Urothelium cell line (cell line): ENCODE measurements at places on chromosomes 16 and 17.

DNA sequence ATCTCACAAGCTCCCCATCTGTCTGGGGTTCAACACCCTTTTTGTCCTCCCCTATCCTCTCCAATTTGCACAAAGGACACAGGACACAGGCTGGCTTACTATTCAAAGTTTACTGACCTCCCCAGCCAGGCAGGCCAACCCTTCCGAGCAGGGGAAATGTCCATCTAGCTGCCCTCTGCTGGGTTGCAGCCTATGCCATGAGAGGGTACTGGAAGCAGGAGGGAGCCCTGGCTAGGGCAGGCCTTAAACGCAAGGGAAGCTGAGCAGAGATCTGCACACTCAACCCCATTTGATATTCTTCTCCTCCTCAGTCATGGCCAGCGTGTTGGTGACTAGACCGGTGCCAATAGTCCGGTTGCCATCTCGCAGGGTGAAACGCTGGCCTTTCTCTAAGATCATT, 3.5 kb downstream of the TUFM start:
- DNase-seq = no peak

DNA sequence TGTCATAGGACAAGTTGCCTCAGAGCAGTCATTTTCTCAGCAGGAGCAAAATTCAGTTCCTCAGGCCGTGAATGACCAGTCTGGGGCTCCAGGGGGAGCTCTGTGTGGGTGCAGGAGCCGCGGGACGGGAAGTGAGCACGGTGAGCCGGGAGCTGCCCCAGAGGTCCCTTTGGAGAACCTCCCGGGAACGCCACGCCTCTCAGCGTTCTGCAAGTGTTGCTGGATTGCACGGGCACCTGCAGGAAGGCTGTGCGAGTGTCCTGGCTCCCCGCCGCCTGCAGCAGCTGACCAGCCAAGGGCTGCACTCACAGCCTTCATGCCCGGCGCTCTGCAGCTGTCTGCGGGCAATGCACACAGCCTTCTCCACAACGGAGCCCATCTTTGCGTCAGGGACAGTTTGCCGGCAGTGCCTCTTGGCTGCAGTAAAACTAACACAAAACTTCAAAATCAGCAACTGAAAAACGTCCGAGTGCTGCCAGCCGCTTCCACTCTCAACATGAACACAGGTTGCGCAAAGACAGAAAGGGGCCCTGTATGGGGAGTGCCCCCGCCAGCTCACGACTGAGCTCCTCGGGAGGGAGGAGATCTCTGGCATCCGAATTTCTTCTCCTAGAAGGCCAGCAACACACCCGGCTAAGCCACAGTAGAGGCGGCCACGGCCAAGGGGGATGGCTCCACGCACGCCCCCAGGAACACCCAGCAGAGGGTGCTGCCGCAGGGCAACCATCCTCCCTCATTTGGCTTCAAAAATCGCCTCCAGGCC, 16.0 kb downstream of the NDUFAF8 start:
- peak; percentile 58 for DNase-seq

DNA sequence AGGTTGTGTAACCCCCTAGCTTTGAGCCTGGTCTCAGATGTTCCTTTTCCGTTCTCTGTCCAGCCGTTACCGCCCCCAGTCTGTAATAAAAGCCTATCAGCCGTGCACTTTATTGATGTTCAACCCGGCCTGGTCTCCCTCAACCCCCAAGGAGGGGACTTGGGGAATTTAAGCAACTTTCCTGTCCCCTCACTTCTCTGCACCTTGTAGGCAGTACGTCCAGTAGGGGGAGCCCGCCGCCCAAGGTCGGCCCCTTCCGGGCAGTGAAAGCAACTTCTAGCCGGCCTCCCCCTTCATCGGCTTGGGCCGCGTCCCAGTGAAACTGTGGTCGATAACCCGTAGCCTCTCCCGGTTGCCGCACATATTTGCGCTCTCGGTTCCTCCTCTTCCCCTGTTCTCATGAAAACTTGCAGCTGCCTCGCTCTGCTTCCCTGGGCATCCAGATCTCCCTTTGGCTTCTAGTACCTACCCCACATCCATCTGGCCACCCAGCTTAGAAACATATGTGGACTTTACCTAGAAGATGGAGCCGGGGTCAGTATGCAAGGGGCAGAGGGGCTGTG, 7.9 kb downstream of the PNPO start:
- peak; percentile 81 for DNase-seq

GRCh38 chr17:17786998-17787397, 49.8 kb downstream of the SREBF1 start:
- DNase-seq = no peak

GRCh38 chr17:67246653-67247415, 1.8 kb upstream of the HELZ start:
- DNase-seq = peak; percentile 88

- DNase-seq = no peak
Measured at GRCh38 chr17:13874817-13875216, 194.5 kb upstream of the COX10 start.

- no peak for DNase-seq
Measured at GRCh38 chr17:29126268-29126930, 53.8 kb downstream of the MYO18A start.

- DNase-seq = no peak
Measured at GRCh38 chr17:36529121-36529520, 5.5 kb downstream of the MYO19 start.

DNA sequence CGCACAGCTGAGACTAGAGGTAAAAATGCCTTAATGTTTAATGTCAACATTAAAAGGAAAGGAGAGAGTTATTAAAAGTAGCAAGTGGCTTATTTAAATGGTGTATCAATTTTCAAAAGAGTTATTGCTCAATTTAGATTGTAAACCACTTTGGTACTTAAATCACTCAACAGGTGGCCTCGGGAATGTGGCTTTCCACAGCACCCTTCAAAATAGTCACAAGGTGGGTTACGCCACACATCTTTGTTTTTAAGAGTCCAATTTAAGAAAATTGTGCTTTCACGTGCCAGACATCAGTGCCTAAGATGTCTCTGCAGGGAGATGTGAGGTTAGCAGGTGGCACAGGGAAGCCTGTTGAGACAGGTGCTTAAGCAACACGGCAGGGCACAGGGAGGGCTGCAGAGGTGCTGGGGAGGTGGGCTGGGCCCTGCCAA, 27.5 kb upstream of the ADCY7 start:
- no peak for DNase-seq

- DNase-seq = no peak
Measured at GRCh38 chr16:86758932-86759331, 180.6 kb downstream of the FOXL1 start.

DNA sequence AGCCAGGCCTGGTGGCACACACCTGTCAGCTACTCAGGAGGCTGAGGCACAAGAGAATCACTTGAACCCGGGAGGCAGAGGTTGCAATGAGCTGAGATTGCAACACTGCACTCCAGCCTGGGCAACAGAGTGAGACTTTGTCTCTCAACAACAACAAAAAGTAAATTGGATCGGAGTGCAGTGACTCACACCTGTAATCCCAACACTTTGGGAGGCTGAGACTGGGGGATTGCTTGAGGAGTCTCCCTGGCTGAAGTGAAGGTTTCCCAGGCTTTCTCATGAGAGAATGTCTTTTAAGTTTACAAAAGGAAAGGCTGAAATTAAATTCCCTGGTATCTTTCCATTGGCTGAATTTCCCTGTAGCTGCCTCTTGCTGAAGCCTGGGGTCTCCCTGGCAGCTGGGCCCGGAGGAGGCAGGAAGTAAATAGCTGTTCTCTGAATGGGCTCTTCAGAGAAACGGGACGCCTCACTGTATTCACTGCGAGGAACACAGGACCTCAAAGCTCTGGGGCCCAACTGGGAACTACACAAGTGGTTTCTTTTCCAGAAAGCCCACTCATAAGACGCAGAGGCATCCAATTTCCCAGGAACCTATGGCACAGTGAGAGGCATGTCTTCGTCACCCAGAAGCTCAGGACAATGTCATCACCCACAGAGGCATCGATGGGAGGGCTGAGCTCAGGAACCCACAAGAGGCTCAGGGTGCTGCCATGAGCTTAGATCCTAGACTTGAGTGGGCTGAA, 77.4 kb upstream of the SMURF2 start:
- DNase-seq = peak; percentile 40

GRCh38 chr16:29139261-29139802, 154.5 kb downstream of the LAT start:
- no peak for DNase-seq

- no peak for DNase-seq
Measured at GRCh38 chr17:18860161-18860972, 2.4 kb downstream of the PRPSAP2 start.

DNA sequence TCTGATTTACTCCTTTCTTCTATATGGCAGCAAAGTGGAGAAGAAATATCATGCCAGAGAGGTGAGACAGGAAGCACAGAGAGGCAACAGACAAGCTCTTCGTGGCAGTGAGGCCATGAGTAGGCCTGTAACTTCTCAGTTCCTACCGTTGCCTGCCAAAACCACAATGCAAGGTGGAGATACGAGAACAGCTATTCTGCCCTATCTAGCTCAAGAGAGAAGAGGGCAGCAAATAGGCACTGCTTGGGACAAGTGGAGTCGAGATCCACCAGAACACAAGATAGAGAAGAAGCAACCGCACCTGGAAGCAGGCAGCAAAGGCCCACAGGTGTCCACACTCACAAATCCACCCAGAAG, 24.8 kb downstream of the RANBP10 start:
- DNase-seq = no peak

DNA sequence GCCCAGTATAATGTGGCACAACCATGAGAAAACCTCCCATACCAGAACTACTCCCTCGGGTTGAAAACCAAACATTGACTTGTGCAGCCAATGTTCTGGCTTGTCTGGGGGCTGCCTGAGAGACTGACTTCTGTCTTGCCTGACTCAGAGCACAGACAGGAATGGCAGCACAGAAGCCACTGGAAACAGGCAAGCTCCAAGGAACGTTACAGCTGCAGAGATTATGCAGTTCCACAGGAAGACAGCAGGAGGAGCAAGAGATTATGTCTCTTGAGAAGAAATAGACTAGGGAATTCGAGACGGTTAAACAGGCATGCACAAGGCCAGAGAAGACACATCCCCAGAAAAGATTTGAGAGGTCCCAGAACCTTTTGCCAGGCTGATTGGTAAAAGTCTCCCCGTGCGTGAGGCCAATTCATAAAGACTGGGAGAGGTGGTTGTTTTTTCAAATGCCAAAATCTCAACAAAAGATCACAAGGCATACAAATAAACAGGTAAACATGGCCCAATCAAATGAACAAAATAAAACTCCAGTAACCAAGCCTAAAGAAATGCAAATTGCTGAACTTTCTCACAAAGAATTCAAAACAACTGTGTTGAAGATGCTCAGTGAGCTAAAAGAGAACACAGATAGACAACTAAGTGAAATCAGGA, 90.6 kb upstream of the CDH5 start:
- peak; percentile 53 for DNase-seq

DNA sequence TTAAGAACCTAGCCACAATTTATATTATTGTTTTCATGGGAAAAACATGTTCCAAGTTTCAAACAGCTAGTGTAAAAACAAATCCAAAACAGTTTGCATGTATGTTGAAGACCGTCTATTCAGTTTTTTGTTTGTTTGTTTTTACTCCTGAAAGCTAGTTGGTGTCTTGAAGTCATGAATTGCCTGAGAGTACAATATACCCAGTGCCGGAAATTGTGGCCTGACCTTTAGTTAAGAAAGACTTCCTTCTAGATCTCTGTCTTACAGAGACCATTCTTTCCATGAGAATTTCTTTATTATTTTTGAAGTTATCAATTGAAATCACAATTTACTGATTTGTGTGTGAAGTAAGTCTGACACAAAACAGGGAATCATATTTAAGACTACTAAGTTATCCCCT, 474.8 kb downstream of the KCNJ2 start:
- DNase-seq = no peak

DNA sequence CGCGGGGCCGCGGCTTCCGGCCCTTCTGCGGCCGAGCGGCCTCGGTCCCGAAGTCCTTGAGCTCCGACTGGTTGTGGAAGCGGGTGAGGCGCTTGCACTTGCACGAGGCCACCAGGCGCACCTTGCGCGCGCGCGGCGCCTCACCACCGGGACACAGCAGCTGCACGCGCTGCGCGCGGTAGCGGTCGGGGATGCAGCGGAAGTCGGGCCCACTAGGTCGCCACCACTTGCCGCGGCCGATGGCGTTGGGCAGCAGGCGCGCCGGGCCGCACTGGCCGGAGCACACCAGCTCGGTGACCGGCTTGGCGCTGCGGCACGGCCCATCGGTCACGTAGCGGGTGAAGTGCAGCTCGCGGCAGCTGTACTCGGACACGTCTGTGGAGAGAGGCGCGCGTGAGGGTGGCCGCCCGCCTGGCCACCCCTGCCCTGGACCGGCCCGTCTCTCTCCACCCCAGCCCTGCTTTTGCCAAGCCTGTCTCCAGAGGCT, 3.2 kb downstream of the SOST start:
- no peak for DNase-seq

- peak; percentile 81 for DNase-seq
Measured at GRCh38 chr17:32909787-32910369, 18.1 kb upstream of the TMEM98 start.

- DNase-seq = no peak
Measured at GRCh38 chr16:7703672-7704071, 371.0 kb downstream of the RBFOX1 start.

DNA sequence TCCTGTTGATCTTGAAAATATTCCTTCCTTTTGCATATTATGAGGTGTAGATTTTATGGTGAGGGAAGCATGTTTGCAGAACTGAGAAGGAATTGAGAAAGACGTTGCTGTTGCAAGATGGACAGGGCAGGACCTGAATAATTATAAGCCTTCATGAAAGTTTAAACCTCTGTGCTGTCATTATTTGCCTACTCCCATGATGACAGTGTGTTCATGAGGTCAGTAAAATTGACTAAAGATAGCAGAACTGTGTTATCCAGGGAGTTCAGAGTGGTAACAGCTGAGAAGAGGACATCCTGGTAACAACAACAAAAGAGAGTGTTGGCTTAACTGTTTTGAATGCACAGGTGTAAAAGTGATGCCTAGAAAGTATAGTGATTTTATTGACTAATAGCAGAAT, 45.3 kb upstream of the HLF start:
- no peak for DNase-seq

GRCh38 chr17:47774331-47774730, 41.3 kb downstream of the TBX21 start:
- no peak for DNase-seq

- DNase-seq = no peak
Measured at GRCh38 chr17:60137731-60138130, 12.0 kb upstream of the CA4 start.

GRCh38 chr16:17986991-17987390, 349.5 kb downstream of the NPIPA8 start:
- DNase-seq = no peak

- no peak for DNase-seq
Measured at GRCh38 chr17:43881181-43881580, 26.2 kb downstream of the MPP2 start.

GRCh38 chr16:67087803-67088202, 21.9 kb upstream of the PHAF1 start:
- no peak for DNase-seq

GRCh38 chr16:9647981-9648701, 534.1 kb downstream of the GRIN2A start:
- DNase-seq = peak; percentile 55

- no peak for DNase-seq
Measured at GRCh38 chr17:50684288-50684611, 23.5 kb downstream of the ANKRD40 start.

DNA sequence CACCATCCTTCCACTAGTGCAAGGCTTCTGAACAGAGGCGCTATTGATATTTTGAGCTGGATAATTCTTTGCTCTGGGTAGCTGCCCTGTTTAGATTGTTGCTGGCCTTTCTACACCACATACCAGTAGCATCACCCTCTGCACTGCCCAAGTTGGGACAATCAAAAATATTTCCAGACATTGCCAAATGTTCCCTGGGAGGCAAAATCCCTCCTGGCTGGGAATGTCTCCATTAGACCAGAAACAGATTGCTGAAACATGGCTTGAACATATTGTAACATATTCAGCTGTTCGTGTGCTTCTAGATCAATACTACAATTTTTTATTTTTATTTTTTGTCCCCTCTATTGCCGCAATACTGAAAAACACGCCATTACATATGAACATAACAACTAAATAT, 174.6 kb downstream of the ABCA8 start:
- no peak for DNase-seq
